ENCODE measurements at places on chromosomes 4 and X.
A peak's percentile ranks its signal among the peaks of the same experiment; 100 is the strongest.

GRCh38 chr4:5467111-5467510 lies 241.2 kb downstream of the EVC2 start:
- no peak for DNase-seq

GRCh38 chr4:106034751-106035150 lies 139.5 kb downstream of the NPNT start:
- DNase-seq = no peak

DNA sequence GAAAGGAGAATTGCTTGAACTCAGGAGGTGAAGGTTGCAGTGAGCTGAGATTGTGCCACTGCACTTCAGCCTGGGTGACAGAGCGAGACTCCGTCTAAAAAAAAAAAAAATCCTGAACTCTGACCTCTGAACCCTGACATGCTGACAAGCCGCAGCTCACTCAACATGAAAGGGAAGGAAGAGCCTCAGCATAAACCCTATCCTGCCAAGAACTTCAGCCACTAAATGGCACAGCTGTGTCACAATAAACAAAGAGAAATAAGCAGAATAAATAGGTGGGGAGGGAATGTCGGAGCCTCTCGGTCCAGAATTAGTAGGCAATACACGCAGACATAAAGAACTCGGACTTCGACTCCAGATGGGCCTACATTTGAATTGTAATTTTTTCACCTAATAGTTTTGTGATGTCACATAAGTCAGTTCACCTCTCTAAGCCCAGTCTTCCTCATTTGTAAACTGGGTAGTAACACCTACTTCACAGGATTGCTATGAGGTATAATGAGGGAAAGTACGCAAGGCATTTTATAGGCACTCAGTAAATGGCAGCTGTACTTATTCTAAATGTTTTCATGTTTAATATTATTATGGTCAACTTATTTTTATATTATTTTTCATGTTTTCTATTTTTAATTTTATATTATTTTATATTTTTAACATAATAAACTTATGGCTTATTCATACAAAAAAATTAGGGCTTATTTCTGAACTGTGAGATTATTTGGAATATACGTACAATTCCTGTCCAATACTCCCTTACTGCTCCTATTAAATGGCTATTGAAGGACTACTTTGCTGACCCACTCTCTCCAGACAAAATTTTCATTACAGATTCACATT lies 243.4 kb downstream of the SCFD2 start:
- no peak for DNase-seq

- no peak for DNase-seq
Measured at GRCh38 chr4:114178392-114178791, 198.9 kb upstream of the ARSJ start.

- DNase-seq = no peak
Measured at GRCh38 chr4:3145234-3145924, 70.9 kb downstream of the HTT start.

GRCh38 chr4:3193531-3194203 lies 55.3 kb upstream of the MSANTD1 start:
- DNase-seq = no peak

- DNase-seq = no peak
Measured at GRCh38 chr4:12897954-12898353, 586.2 kb downstream of the RAB28 start.

- peak; percentile 21 for DNase-seq
Measured at GRCh38 chr4:71187404-71188155, 151.2 kb upstream of the SLC4A4 start.

DNA sequence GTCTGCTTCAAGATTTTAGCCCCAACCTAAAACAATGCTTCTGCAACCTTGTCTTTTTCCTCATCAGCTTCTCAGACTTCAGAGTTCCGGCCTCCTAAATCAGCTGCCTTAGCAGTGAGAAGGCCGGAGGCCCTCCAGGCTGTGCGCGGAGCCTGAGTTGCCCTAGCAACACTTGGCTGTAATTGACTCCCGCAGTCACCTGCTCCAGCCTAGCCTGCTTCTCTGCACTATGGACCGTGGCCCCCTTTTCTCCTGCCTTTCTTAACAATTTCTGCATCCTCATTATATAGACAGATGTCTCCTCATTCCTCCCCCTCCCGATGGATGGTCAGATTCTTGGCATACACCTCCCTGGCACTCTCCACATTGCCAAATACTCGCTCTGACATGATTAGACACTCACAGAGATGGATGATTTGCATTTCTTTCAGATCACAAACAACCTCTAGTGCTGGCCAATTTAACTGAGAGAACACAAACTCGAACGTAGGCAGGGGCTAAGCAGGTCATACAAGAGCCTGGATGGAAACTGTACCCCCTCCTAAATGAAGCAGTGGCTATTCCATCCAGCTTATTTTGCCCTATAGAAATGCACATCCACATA lies 9.5 kb upstream of the HUWE1 start:
- no peak for DNase-seq

DNA sequence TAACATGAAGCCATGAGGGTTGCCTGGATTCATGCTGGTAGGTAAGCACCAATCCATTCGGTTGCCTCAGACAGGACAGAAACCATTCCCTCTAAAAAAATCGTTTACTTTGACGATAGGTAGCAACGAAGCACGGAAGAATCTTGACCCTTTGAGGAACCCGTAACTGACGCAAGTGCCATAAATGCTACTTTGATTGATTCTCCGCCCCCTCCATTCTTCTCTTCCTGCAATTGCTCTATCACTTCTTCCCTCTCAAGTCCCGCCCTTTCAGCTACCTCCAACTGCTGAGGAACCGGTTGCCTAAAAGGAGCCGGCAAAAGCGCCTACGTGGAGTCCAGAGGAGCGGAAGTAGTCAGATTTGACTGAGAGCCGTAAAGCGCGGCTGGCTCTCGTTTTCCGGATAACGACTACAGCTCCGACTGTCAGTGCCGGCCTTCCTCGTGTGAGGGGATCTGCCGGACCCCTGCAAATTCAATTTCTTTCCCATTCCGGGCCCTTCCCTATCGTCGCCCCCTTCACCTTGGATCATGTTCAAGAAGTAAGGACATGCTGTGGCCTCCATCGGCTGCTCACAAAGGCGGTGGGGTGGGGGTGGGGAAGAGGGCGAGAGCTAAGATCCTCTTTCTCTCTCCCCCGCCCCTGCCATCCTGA lies at the start of gene MCTS1:
MCTS1 (plus strand) TSS at position 395 of the 654 bp plus-strand sequence; CDS start at position 531, 136 bp downstream.
- peak; percentile 76 for DNase-seq

GRCh38 chrX:11416600-11416999 lies 123.4 kb downstream of the AMELX start:
- no peak for DNase-seq

GRCh38 chr4:155571184-155571944 lies 95.3 kb upstream of the GUCY1A1 start:
- no peak for DNase-seq

- no peak for DNase-seq
Measured at GRCh38 chrX:40068048-40068447, 29.7 kb downstream of the BCOR start.

DNA sequence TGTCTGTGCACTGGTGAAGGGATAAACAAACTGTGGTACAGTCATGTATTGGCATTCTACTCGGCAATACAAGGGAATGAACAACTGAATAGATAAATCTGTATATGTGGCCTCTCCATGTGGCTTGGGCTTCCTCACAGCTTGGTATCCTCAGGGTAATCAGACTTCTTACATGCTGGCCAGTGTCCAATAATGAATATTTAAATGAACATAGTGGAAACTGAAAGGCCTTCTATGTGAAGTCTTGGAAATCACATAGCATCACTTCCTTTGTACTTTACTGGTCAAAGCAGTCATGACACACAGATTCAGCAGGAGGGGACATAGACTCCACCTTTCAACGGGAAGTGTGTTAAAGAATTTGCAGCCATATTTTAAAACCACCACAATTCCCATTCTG lies 33.4 kb upstream of the GPR101 start:
- no peak for DNase-seq

DNA sequence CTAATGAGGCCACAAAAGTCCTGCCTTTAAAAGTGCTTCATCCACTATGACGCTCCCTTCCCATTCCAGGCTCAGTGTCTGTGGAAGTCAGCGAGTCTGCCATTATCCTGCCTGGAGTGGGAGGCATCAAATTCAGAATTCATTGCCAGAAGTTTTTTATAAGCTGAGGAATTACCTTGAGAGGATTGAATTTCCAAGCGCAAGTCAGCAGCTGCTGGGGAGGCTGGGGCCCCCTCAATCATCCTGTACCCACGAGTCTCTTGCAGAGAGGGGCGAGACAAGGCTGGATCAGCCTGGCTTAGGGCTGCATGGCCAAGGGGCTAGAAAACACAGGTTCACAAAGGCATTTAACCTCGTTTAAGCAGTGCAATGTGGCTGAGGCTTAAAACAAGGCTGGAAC lies 170.5 kb upstream of the NOCT start:
- DNase-seq = no peak

DNA sequence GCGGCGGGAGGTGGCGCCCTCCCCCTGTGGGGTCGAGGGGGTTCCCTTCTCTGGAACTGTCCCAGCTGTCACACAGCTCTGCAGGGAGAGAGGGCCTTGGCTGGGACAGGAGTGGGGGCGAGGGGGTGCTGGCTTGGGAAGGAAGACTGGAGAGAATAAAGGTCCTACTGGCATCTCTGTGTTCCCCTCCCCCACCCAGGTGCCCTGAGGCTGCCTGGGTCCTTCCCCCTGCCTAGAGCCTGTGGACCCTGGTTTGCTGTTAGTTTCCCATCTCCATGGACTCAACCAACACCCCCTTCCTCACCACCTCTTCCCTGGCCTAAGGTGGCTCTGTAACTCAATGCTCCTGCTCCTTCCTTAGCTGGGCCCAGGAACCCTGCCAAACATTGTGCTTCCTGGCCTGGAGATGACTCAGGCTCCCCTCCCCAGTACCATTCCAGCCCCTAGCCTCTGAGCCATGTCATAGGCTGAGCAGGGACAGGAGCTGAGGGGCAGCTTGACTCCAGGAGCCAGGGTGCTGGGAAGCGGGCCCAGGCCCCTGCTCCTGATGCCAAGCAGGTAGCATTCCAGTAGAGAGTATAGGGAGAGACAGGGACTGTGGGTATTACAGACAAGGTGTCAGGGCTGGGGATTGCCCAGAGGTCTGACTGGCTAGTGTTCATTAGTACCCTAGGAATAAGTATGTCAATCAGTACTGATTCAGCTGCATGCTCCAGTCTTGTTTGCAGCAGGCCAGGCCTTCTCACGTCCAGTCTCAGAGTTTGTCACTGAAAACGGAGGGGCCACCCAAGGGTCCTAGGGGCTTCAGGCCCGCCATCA lies 100.7 kb downstream of the EFNB1 start:
- DNase-seq = no peak

DNA sequence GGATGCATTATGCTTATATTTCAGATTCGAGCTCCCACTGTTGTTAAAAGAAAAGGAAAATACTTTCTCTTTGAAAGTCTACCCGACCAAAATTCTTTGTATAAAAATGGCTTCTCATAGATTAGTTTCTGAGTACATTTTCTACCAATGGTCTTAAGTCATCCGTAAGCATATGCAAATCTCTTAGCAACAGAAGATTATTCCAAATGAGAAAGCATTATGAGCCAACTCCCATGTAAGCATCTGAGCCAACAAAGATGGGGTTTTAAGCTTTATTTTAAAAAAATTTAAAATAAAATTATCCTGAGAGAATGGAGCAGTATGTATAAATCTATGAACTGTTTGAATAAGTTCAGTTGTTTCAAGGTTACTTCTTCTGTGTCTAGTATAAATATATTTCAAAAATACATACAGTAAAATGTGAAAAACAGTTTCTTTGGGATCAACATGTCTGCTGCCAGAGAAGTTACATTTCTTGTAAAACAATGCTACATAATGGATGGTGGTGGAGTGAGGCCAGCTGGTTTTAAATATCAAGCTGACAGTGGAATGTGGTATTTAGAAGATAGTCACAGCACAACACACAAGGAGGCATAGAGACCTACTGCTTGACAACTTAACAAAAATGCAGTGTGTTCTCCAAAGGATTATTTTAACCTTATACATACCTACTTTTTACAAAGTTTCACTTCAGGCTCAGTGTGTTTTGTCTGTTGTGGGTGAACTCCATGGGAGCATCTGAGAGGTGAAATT lies 199.5 kb upstream of the DIPK2B start:
- DNase-seq = no peak

DNA sequence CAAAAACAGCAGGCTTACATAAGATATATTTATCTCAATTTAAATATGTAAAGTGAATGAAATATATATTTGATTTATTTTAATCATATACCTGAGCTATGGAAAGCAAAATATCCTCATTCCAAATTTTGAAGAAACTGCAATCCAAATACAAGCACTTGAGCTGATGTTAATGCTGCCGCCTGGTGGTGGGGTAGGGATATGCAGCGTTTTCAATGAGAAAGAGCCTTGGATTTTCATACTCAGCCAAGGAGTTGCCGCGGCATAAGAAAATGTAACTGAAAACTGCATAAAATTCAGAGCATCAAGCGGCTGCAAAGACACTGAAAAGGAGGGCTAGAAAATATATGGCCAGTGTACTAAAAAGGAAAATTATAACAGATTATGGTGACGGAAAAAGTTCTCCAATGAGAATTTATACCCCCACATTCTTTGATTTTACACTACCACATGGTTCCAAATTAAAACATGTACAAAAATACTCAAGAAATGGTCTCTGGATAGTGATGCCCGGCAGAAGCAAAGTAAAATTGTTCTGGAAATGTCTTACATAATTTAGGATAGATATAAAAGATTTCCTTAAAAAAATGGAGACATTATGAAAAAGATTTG lies 660.3 kb upstream of the PITX2 start:
- DNase-seq = peak; percentile 17

DNA sequence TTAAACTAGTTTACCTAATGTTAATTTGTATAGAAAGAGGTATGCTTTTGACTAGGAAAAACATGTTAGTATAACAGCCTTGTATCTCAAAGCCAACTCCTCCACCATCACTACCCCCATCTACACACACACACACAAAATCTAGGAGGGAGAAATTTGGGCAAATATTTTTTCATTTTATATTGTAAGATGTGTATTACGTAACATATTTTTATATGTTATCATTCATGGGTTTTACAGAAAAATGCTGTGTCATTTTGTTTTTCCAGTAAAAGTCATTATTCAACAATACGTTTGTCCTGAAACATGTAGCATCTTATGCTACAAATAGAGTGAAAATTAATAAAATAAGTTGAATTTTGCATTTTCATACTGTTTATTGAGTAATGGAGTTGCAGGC lies 3.0 kb downstream of the SULT1B1 start:
- DNase-seq = no peak

GRCh38 chr4:167713756-167714155 lies 378.6 kb upstream of the ANXA10 start:
- DNase-seq = no peak

- DNase-seq = no peak
Measured at GRCh38 chr4:104896660-104897645, 249.7 kb upstream of the TET2 start.
